ENCODE measurements at places on chromosomes 7 and 10. TPM values are rescaled to one million over a fixed set of nuclear protein-coding genes. Genes with fewer than 3 reads are reported as not detected.

GRCh38 chr7:154906736-154907355 is 96.1 kb downstream of the PAXIP1 start:
- DNase-seq: no peak

DNA sequence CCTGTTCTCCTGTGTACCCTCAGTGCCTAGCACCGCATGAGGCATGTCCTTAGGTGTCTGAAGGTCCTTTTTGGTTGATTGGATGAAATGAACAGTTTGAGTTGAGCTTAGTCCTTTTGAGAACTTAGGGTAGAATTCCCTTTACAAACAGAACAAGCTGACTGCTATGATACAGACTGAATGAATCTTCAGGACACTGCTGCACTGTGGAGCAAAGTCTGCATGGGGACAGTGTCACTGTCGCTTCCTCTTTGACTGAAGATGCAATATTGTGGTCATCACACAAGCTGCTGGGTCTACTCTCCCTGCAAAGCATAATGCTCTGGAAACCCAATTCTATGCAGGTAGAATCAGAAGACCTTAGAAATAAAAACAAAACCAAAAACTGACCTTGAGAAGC is 8.6 kb upstream of the PLAU start:
- no peak for DNase-seq

- no peak for DNase-seq
Measured at GRCh38 chr7:22137026-22137425, 191.3 kb upstream of the CDCA7L start.

DNA sequence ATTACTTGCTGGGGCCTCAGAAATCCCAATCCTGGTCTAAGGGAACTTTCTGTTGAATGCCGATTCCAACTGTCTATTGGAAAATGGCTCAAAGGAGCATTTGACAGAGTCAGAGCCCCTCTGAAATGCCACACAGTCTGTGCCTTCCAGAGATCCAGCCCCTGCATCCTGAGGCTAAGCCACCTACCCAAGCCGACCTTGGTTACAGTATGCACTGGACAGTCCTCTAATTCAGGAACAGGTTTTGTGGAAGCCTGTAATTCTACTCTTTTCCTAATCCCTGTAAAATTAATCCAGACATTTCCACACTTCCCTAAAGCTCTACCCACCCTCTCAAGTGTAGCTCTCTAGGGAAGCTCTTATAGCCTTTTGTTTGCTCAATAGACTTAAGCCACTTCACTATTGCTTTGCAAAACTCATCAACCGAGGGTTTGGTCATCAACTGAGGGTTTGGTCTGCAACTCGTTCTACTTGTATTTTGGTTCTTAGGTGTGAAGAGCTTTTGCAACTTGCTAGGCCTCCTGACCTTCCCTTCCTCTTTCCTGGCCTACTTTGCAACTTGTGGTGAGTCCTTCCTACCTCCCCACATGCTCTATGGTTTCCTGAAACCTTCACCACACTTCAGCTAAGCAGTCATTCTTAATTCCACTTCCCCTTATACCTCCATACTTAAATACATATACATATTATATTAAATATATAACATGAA is 364.8 kb downstream of the SFMBT2 start:
- no peak for DNase-seq

Gene MMD2
- not detected for total RNA-seq

Gene POM121C
- total RNA-seq: 23.8 TPM

Gene GSTO1
- total RNA-seq: 46.0 TPM

Gene TDRD1
- not detected for total RNA-seq

Gene UCN3
- total RNA-seq: not detected

Gene CC2D2B
- not detected for total RNA-seq

- no peak for DNase-seq
Measured at GRCh38 chr7:45980181-45980905, 59.3 kb upstream of the IGFBP3 start.

Gene CFAP70
- total RNA-seq: 0.73 TPM

DNA sequence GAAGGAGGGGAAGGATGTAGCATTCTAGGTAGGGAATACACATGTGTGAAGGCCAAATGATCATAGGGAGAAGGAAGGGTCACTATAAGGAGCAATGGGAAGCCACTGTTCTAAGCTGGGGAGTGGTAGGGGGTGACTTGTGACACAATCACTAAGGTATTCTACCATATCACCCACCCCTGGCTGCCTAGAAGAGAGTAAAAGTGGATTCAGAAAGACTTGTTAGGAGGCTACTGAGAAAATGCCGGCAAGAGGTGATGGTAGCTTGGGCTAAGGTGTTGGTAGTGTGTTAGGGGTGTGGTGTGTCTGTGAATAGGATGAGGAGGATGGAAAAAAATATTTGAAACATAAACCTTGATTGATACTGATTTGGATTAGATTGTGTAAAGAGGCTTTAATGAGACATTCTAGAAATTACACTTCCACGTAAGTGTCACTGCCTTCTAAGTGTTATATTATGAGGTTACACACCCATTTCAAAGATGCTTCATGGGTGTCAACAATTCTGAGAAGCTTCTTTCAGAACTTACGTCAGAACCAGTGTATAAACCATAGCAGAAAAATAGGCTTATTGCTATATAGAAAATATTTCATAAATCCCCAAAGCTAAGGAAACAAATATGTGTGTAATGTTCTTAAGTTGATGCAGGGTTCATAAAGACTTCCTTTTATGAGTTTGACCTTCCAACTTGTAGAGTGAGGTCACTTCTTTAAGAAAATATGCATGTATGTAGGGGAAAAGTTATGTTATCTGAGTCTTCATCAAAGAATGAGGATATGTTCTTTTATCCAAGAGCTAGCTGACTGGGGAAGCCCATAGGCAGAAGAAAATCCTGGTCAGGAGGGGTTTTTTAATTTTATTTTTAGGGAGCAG is 5.6 kb upstream of the BPGM start:
- no peak for DNase-seq

DNA sequence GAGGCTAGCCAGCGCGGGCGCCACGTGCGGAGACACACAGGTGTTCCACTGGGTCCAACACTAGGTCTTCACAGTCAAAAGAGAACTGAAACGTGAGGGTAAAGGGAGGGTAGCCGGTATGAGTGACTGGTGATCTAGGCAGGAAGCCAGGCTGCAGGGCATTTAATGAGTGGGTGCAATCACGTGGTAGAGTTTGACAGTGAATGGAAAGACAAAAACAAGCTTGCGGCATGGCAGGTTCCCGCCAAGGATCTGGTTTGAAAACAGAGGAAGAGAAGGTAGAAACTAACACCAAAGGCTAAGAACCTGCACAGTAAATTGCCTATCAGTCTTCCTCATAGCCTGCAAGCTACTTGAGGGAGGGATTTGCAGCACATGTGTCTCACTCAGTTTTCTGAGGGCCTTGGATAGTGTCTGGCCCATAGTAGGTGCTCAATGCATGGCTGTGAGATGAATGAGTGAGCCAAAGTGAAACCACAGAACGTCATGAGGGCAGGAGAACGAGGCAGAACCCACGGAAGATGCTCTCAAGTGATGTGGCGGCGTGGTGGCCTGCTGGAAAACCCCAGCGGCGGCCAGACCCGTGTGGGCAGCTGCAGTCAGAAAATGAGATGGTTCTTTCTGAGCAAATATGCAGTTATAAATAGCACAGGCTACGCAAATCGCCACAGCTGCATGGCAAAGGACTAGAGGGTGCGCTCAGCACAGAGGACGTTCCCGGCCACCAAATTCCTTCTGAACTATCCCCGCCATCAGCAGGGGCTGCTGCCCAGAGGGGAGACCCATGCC is 183.6 kb upstream of the NFE2L3 start:
- no peak for DNase-seq

- DNase-seq: no peak
Measured at GRCh38 chr7:76002139-76002538, 7.7 kb upstream of the TMEM120A start.

- DNase-seq: peak; percentile 48
Measured at GRCh38 chr10:110803830-110804338, 67.8 kb upstream of the PDCD4 start.

Gene EGR2
- 2.7 TPM for total RNA-seq

DNA sequence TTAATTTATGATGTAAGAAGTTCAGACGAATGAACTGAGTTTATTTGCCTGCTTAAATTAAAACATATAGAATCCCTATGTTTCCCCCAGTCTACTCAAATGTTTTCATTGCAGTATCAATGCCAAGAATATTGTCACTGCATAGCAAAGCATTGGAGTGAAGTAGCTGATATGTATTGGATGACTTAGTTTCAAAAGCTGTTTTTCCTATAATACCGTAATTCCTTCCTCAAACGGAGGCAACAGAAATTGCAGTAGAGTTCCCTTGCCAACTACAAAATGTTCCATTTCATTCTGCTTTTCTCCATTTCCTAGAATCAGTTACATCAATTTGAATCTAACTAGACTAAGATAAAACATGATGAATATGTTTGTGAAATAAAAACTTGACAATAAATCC is 174.1 kb downstream of the CNTNAP2 start:
- DNase-seq: no peak

DNA sequence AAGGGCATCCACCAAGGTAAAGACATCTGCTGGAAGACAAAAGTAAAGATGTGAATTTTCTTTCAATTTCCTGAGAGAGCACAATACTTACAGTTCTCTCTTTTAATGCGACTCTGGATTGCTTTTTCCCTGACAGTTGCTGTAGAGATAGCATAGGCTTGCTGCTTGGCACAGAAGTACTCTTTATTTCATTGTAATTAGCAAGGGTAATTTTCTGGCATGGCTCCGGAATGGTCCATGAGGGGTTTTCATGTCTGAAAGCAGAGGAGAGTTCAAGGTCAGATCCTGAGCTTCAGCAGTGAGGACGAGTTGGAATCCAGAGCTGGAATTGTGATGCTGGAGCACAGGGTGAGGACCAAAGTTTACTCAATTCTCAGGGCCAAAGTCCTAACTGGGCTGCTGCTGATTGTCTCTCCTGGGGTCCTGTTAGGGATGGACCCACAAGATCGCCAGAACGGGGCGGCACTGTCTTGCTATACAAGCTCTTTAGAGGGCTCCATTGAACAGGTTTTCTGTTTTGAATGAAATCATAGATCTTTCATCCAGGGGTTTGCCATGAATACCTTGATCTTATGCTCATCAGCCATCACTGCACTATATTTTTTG is 190.0 kb upstream of the MKI67 start:
- DNase-seq: no peak

Gene EFCAB10
- total RNA-seq: 0.18 TPM

Gene ASAH2
- total RNA-seq: 14.0 TPM

Gene IFIT1B
- not detected for total RNA-seq

DNA sequence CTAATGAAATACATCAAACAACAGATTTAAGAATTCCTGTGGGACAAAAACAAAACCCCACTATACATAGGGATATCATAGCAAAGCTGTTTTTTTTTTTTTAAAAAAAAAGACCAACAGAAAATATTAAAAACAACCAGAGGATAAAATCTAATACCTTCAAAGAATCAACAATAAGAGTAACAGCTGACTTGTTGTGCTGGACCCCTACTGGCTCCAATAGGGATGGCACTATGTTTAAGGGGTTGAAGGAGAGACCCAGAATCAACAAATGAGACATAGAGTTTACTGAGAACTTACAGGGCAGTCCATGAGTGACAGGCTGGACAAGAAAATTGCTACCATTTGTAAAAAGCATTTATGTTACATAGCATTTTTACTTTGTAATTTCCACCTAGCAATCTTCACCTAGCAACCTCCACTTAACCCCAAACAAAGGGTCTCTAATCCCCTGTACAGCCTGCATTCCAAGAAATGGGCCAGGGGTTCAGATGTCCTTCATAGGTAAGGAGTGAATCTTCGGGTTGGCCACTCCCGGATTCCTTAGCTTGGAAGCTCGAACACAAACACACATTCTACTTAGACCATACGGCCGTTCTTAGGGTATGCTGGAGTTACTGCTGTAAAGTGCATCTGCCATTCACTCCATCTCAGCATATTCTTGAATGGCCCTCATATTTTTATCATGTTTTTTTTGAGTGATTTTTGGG is 25.8 kb downstream of the ASZ1 start:
- peak; percentile 31 for DNase-seq

Gene HK1
- 189 TPM for total RNA-seq

DNA sequence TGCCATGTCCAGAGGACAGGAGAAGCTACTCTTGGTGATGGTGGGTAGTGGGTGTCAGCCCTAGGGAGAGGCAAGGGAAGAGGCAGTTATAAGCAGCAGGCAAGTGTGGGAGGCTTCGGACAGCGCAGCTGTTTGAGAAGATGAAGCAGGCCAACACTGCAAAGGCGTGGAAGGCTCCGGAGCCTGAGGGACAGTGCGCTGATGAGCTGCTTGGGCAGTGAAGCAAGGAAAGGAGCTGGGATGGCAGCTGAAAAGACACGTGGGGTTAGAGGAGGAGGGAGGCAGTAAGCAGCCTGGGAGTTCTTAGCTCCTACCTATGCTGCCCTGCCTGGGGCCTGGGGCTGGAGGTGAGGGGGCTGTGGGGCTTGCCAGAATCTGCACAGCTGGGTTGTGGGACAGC is 50.1 kb upstream of the CRTAC1 start:
- DNase-seq: no peak

Gene SPDYE9
- not detected for total RNA-seq

DNA sequence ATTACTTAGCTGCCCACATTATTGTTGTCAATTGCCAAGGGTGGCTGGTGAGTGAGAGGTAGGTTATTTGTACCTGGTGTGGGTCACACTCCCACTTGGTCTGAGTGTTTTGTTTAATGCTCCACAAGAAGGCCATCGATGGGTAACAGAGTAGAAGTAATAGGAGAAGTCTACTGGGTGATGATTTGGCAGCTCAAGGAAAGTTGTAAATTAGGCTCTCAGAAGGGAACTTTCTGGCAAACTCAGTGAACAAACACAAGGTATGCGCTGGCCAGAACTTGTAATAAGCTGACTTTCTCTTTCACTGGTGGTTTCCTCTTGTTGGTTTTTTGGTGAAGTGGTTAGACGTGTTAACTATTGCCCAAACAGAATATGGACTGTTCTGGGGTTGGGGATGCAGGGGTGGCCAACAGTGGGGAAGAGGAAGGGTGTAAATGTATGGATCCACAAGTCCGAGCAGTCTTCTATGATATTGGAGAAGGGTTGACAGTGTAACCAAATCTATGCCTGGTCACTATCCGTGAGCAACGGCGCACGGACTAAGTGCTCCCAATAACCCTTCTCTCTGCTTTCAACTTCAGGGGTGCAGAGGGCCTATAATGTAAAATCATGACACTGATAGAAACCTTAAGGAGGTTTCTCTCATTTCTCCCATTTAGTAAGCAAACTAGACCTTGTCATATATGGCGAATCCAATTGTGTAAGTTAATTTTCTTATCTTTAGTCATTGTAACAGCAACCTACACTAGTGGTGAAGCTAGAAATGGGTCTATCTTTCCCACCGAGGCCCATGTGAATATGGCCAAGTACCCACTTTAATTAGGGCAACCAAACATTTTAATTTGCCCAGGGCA is 212.8 kb downstream of the PTEN start:
- DNase-seq: no peak

DNA sequence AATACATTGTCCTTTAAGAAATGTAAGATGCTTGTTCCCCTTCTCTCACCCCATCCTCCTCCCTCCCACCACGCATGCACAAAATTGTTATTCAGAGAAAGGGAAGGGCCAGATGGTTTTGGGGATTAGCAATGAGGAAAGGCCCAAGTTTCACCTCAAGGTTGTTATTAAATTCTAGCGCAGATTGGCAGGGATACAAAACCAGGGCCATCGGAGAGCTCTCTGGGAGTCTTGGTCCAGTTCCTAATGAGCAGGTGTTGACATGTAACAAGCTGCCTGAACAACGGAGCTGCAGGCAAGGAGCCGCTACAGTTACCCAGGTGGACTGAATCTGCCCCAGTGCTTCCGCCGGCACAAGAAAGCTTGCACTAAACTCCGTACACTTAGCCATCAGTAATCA is 9.7 kb upstream of the ANK3 start:
- DNase-seq: no peak

- no peak for DNase-seq
Measured at GRCh38 chr10:58993480-58994221, 182.8 kb upstream of the PHYHIPL start.

Gene GPRIN2
- 5.8 TPM for total RNA-seq

GRCh38 chr10:73585327-73585726 is 5.8 kb downstream of the USP54 start:
- DNase-seq: peak; percentile 68

Gene TMEM213
- total RNA-seq: not detected
